ENCODE measurements at places on chromosomes 2 and 18.

DNA sequence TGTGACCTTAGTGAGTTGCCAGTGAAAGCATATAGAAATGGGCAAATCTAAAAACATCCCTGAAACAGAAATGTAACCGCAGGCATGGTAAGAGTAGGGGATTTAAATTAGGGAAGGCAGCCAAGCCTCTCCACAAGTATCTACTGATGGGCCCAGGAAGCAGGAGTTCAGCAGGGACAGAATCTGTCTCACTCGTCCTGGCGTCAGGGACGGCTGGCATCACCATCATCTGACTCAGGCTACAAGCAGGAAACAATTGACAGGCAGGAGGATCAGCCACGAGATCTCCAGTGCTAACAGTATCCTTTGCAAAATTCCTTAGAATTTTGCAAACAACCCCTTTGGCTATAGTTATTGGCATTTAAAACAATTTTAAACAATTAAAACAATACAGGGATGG is 61.3 kb downstream of the SMAD4 start:
- no peak for DNase-seq

DNA sequence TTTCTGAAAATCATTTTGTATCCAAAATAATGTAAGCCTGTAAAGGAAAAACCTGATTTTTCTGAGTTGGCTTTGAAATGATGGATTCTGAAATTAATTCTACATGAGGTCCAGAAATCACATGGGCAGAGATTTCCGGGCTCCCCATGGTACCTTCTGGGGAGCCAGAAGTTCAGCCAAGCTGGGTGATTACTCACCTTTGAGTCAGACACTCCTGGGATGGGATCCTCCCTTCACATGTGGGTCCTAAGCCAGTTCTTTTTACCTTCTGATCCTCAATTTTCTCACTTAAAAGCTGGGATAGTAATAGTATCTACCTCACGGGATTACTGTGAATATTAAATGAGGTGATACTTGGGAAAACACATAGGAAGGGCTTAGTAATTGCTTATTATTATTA is 179.8 kb upstream of the EPAS1 start:
- no peak for DNase-seq

GRCh38 chr2:84792856-84793522 is 87.9 kb downstream of the TRABD2A start:
- DNase-seq = no peak

GRCh38 chr2:37776487-37776886 is 105.0 kb upstream of the CDC42EP3 start:
- no peak for DNase-seq

DNA sequence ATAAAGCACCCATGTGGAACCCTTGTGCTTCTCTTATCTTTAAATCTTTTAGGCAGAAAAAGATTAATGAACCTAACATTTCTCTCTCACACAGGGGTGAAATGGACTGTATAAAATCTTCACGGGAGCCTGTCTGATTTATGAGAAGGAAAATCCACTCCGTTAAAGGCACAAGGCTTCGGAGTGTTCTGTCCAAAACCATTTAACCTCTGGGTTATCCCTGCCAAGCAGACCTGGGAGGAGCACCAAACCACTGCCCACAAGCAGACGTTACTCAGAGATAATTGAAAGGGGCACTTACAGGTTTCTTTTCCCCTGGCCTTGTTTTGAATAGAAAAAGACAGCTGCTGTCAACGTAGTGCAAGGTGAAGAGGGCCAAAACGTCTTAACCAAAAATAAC is 184.4 kb upstream of the DOK6 start:
- DNase-seq = no peak

DNA sequence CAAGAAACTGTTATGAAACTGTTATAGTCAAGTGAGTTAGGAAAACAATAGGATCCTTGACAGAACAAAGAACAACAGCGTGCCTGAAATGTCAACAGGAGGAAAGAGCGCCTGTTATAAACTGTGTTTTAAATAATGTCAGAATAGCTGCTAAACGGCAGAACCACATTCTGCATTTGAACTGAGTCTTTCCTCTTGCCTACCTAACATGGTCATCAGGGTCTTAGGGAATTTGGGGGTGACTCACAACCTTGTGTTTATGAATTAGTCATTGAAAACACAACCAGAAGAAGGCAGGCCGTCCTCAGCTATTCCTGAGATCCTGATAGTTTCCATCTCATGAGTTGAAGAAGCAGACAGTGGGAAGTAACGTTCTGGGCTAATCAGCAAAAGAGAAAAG is 222.0 kb upstream of the FN1 start:
- DNase-seq = peak; percentile 61

DNA sequence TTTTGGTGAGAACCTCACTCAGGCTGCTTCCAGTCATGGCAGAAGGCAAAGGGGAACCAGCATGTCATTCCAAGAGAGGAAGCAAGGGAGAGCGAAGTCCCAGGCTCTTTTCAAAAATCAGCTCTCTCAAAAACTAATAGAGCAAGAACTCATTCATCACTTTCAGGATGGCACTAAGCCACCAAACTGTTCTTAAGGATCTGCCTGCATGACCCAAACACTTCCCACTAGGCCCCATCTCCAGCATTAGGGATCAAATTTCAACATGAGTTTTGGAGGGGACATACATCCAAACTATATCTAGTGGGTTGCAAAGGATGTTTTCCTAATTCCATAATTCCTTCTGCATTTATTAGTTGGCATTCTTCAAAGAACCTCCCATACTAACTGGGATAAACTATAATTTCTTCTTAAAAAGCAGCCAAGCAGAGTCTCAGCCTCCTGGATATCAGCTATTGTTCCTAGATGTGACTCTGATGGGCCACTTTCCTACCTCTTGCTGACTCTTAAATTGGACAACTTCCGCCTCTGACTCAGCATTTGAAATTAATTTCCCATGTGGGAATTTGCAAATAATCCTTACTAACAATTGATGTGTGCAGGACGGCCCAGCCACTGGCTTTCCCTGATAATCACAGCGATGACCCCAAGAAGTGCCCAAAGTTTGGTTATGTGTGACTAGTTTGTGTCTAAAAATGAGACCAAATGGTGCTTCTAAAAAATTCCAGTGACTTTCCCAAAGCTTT is 5.5 kb upstream of the REV1 start:
- no peak for DNase-seq

- no peak for DNase-seq
These were observed 138.0 kb downstream of the RHBDD1 start for GRCh38 chr2:226973816-226974215.

DNA sequence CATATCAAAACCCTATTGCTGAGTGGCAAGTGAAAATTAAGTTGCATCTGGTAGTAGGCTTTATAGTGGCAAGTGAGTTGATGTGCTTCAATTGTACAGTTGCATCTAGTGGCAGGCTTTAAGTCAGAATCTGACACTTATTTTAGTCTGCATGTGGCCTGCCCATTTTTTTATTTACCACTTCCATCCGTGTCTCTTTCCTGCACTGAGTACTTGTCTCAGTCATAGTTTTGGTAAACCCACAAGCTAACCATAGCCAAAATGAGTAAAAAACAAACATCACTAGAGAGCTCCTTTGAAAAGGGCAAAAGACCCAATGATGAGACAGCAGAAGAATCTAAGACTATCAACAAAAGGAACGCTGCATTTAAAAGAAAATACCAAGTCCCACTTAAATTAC is 96.0 kb upstream of the CRACDL start:
- DNase-seq = no peak

Measured in inflammatory macrophage treated with lipopolysaccharide for 1 hour (primary cell).